ENCODE measurements at places on chromosomes 12 and 14.
A peak's percentile ranks its signal among the peaks of the same experiment; 100 is the strongest.

DNA sequence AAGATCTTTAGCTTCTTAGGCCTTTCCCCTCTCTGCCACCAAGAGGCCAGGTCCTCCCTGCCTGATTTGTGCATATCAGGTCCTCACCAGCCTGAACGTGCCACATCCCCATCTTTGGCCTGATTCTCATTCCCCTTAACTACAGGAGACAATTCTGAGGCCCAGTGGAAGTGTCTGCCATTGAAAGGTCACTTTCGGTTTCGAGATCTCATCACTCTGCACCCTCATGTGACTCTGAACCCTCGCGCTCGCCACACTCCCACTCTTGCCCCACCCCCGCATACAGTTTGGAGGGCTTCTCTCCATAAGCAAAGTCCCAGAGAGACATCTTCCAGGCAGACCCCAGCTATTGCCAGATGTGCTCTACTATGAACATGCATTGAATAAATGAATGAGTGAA is 189.0 kb downstream of the NTF3 start:
- no peak for DNase-seq

DNA sequence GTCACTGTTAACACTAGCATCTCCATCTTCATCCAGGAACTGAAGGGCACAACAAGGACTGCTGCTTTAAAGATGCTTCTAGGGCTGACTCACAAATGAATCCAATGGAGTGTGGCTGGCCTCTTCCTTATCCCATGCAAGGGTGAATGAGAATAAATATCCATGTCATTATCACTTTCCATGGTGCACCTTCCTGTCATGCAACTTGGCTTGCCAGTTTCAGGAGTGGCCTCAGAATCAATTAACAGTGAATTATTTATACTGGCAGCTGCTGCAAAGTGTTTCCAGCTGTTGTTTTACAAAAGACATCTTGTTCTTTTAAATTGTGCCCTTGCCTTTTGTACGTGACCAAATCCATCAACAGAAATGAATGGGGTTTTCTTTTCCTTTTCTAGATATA is 499.3 kb upstream of the TMEM132C start:
- no peak for DNase-seq

DNA sequence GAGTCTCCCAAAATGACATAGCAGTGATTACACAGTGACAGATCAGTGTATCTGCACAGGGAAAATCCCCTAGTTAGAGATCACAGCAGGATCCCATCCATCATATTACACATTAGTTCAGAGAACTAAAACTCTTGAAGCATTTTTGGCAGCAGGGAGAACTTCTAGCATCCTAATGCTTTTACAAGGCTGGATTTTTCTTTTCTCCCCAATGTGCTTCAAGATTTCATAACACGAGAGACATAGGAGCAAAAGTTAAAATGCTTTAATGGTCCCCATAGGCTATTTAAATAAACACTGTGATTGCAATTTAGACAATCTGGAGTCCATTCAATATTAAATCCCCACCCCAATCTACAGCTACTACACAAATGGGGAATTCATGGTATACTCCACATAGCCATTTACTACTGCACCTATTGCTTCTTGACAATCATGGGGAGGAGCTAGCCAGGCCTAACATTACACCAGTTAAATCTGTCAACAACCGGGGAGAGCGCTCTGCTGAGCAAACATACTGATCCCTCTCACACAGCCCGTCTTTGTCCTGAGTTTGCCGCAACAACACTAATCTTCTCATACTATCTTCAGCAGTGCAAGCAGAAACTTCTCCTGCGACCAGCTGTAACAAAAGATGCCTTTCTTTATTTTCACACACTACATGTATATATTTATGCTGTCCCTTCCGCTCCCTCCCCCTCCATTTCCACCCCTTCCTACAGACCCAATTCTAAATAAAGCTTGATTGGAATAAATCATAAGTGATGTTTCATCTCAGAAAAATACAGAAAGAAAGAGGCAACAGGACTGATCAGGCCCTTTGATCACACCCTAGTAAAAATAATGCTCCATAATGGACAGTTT is 120.3 kb upstream of the SOX5 start:
- peak; percentile 48 for DNase-seq

DNA sequence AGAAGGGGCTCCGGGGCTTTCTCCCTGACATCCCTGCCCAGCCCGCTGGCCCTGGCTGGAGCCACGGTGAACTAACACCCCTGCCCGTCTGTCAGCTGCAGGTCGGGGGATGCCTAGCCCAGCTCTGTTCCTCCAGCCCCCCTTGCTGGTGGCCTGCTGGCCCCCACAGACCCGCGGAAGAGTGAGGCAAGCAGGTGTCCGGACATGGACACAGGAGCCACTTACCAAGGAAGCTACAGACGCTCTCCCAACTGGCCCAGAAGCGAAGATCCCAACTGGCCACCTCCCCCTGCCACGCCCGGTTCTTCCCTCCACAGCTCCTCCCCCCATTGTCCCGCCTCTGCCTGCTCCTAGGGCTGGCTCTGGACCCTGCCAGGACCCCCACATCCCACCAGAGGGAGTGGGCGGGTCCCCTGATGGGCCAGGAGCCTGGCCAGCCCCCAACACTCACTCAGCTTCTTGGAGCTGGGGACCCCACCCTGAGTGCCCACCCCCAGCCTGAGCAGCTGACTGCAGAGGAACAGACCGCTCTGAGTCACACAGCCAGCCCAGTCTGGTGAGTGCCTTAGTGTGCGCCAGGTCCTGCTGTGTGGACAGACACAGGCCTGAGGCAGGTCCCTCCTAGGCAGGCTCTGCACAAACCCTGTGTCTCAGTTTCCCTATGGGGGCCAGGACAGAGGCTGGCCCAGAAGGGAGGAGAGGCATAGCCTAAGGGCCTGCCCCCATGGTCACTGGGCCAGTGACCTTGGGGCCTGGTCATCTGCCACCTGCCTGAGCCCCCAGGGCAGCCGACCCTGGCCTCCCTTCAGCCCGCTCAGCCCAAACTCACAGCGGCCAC is 7.7 kb downstream of the AHNAK2 start:
- peak; percentile 94 for DNase-seq

DNA sequence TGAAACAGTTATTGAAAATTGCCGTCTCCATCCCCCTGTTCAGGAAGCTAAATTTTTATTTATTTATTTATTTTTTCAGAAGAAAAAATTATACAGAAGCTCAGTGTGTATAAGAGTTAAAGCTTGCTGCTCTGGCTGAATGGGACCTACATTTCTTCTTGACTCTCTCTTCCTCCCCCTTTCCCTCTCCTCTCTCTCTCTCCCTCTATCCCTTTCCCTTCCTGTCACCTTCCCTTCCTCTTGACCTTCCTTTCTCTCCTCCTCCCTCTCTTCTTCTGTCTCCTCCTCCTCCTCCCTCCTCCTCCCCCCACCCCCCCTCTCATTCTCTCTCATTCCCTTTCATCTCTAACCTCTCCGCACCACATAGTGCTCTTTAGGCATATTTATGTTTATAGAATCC is 39.1 kb downstream of the APAF1 start:
- DNase-seq: no peak

DNA sequence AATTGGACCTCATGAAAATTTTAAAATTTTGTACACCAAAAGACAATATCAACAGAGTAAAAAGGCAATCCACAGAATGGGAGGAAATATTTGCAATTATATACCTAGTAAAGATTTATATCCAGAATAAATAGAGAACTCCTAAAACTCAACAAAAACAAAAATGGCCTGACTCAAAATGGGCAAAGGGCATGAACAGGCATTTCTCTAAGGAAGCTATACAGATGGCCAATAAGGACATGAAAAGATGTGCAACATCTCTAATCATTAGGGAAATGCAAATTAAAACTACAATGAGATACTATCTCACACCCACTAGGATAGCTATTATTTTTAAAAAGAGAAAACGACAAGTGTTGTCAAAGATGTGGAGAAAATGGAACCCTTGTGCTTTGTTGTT is 10.9 kb upstream of the APOF start:
- no peak for DNase-seq

- DNase-seq: peak; percentile 61
These were observed 96.2 kb upstream of the CPM start for GRCh38 chr12:69028941-69029729.

- DNase-seq: peak; percentile 80
These were observed 835 bp downstream of the MYL6 start for GRCh38 chr12:56158926-56159461.

DNA sequence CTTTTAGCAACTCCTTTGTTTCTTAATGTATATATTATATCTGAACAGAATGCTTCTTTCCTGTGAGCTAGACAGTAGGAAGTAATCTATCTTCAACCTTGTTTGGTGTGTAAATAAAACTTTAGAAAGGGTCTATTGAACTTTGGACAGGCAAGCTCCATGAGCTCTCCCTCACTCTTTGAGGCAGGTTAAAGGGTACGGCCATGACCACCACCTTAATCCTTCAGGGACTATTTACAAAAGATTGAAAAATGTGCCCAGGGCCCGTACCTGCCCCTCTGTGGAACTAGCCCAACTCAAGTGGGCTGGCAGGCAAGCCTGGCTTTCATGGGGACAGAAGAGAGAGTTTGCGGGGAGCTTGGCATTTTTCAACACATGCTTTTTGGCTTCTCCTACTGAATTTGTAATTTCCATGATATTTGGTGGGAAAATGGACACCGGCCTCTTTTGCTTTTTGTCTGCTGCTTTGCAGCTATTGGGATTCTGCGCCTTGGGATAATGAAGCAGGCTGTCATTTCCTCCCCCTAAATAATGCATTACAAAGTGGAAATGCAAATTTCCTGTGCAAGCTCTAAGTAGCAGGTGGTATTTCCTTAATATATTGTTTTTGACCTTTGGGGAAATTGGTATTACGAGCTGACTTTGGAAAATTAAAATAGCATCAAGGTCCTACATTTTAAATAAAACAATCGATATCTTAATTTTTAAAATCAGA is 106.0 kb downstream of the HMGA2 start:
- no peak for DNase-seq

DNA sequence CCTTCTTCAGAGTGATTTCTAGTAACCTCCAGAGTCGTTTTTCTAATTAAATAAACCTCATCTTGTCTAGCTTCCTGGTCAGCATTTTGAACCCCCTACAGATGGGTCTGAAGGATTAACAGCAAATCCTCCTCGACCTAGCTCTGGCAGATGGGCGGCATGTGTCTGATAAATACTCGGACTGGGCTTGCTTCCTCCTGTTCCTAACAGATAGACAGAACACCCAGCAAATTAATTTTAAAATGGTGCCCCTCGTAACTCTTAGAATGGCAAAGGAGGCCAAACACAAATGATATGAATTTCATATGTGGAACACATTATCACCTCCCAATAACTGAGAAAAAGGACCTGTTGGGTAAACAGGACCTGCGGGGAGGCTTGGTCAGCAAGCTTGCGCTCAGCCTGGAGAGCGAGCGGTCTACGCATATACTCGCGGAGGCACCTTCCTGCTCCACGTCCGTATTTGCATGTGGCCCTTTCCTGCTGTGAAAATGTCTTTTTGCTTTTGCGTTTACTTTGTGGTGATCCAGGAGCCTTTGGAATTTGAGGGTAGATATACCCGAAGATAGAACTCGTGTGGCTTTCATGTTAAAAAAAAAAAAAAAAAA is 79.6 kb downstream of the OTX2 start:
- no peak for DNase-seq

GRCh38 chr12:6171409-6172015 is 28.7 kb upstream of the CD9 start:
- DNase-seq: no peak

- peak; percentile 62 for DNase-seq
These were observed 78.7 kb downstream of the TXNDC16 start for GRCh38 chr14:52473557-52473956.
